ENCODE measurements at places on chromosomes 3 and 15.
A peak's percentile ranks its signal among the peaks of the same experiment; 100 is the strongest.

DNA sequence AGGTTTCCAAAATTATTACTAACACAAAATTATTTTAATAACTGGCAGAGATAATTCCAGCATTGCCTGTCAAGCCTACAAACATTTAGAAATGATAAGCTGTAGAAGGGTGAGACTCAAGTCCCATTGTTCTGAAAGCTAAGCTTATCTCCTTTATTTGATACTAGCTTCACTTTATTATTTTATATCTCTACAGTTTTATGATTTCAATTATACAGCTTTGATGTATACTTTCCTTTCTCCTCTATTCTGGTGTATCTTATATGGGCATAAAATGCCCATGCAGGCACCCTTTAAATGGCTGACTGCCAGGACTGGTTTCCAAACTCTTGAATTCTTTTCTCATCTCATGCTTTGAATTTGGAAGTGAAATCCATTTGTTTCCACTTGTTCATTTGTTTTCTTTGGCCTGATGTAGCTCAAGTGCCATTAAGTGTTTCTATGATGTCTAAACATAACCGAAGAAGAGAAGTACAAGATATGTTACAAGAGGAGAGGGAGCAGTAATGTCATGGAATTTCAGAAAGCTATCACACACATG, 372.1 kb upstream of the ARHGEF26 start:
- no peak for DNase-seq

- DNase-seq, result no peak
These were observed 65.0 kb upstream of the RPL32 start for GRCh38 chr3:12906141-12906915.

DNA sequence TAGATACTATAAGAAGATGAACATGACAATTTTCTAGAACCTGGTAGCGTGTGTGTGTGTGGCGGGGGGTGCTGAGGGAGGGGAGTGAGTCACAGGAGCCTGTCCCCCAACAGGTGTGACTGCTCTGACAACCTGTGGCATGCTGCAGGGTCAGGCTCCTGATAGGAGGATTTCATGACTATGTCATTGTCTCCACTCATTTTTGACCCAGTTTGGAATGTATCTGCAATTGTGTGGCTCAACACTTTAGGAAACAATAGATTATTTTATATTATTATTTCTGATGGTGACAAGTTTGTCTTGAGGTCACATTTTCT, 9.3 kb upstream of the VILL start:
- no peak for DNase-seq

- DNase-seq, result no peak
These were observed 87.5 kb upstream of the PLXNA1 start for GRCh38 chr3:126895178-126896066.

DNA sequence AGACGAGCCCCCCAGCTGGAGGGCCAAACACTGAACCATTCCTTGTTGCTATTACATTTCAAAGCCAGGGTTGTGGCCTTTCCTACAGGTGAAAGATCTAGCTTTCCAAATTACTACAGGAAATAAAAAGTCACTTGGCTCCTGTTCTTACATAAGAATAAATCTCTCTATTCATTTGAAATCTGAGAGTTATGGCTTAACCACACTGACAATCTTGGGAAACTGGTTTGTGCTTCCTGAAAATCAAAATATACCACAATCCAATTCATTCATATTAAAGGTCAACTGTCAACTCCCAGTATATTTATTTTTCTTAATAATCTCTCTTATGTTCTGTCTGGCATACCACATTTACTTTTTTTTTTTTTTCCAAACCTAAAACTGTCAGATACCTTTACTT, 103.7 kb upstream of the LMOD3 start:
- no peak for DNase-seq

DNA sequence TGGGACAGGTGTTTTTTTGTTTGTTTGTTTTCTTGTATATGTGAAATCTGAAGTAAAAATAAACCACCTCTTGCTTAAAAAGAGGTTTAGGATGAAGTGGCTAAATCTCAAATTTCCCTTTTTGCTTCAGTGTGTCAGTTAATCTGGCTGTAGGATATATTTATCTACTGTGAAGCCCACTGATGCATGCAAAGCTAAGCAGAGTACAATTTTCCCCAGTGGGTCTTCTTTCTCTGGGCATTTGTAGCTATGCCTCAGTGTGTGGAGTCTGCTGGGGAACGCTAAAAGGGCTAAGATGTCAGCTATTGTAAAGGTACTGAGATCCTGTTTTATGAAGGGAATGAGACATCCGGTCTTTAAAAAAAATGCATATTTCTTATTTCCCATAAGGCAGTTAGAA, 190.6 kb downstream of the TCF12 start:
- DNase-seq, result peak; percentile 10

DNA sequence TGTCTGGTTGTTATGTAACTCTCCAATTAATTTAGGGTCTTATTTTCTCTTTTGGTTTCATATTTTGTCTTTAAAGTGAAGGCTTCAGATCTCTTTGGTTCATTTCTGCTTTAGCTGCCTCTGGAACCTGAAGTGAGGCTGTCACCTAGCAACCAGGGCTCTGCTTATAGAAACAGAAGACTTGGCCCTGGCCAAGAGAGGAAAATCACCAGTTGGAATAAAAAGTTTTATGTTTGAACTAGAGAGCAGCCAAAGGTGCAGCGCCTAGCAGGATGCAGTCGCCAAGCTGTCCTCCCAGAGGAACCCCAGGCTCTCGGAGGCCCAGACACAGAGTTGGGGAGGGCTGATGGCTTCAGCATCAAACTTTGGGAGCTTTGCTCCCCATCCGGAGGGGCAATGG, 41.1 kb downstream of the LYZL4 start:
- DNase-seq, result peak; percentile 89

DNA sequence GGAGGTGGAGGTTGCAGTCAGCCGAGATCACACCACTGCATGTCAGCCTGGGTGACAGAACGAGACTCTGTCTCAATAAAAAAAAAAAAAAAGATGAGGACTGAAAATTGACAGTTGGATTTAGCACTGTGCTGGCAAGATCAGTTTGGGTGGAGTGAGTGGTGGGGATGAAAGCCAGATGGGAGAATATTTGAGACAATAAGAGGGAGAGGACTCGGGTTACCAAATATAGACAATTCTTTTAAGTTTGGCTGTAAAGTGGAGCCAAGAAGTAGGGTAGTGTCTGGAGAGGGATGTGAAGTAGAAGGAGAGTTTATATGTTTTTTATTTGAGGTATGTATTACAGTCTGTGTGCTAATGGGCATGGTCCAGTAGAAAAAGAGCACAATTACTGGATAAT, 20.4 kb downstream of the TMOD3 start:
- DNase-seq, result no peak

DNA sequence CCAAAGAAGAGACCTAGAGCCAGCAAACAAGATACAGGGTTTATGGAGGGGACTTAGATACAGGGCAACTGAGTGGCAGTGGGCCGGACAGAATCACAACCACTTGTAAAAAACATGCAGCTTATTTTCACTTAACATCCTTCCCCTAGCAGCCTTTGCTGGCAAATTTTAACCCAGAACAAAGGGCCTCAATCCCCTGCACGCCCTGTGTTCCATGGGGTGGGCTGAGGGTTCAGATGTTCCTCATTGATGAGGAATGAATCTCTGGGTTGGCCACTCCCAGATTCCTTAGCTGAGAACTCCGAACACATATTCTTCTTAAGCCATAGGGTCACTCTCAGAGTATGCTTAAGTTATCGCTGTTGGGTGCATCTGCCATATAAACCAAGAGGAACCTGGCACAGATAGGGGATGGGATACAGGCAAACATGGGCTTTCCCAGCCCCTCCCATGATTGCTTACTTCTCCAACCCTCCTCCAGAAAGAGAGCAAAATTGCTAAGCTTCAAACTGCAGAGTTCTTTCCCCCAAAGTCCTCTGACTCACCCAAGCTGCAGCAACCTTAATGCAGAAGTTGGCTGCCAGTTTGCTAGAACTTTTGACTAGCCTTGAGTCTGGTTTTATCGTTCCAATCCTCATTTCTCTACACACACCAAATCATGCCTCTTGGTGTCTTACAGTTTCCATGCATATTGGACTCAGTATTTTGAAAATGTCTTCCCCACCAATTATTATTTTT, 146.9 kb downstream of the CD47 start:
- DNase-seq, result no peak

- no peak for DNase-seq
These were observed 189.7 kb downstream of the CDIN1 start for GRCh38 chr15:36769098-36769497.

DNA sequence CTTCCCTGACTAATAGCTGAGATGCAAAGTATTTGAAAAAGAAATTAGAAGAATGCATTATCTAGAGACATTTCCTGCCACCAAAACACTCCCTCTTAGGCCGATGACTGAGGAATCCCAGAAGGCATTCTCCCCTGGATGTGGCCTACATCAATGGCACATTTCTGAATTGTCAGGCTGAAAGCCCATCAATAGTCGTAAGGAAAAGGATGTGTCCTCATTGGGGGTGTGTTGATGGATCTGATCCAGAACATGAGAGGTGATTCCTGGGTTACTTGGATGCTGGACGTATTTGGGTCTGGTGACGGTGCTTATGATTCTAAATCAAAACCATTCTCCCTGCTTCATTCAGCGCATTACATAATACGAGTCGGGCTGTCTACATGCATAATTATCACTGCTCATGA, 216.9 kb upstream of the CDIN1 start:
- no peak for DNase-seq
